MCF 10A (cell line): ENCODE measurements at places on chromosomes 7 and 10.

- H3K36me3 ChIP-seq: no peaks in the 10 kb centered on the region
- H3K4me1 ChIP-seq: peaks cover 10% of the 10 kb centered on the region
- no peak for DNase-seq
- no peak overlapping the region for H3K27ac ChIP-seq
- H3K4me3 ChIP-seq: no peak overlapping the region
Observed at GRCh38 chr10:109988212-109988596, 19.6 kb upstream of the ADD3 start.

GRCh38 chr7:112540839-112541577 is 60.2 kb downstream of the LSMEM1 start:
- no peak overlapping the region for H3K4me3 ChIP-seq
- DNase-seq: no peak
- H3K4me1 ChIP-seq: no peaks in the 10 kb centered on the region
- no peaks in the 10 kb centered on the region for H3K27me3 ChIP-seq

GRCh38 chr10:69101451-69102095 is 13.7 kb downstream of the SRGN start:
- peaks cover 10% of the 10 kb centered on the region for H3K36me3 ChIP-seq
- H3K4me1 ChIP-seq: no peaks in the 10 kb centered on the region
- H3K27ac ChIP-seq: no peak overlapping the region
- H3K4me3 ChIP-seq: no peak overlapping the region
- no peaks in the 10 kb centered on the region for H3K27me3 ChIP-seq

- no peaks in the 10 kb centered on the region for H3K4me1 ChIP-seq
- peaks cover 4% of the 10 kb centered on the region for H3K27me3 ChIP-seq
- no peak overlapping the region for H3K4me3 ChIP-seq
- peaks cover under 1% of the 10 kb centered on the region for H3K36me3 ChIP-seq
- DNase-seq: no peak
- H3K27ac ChIP-seq: no peak overlapping the region
Observed at GRCh38 chr10:16586358-16587138, 64.9 kb upstream of the C1QL3 start.

GRCh38 chr10:96470116-96470743 is 43.5 kb downstream of the TLL2 start:
- peaks cover 55% of the 10 kb centered on the region for H3K27me3 ChIP-seq
- DNase-seq: peak; percentile 66
- H3K27ac ChIP-seq: no peak overlapping the region

GRCh38 chr7:45267262-45267661 is 109.7 kb downstream of the RAMP3 start:
- H3K4me1 ChIP-seq: no peaks in the 10 kb centered on the region
- no peak overlapping the region for H3K27ac ChIP-seq
- H3K36me3 ChIP-seq: no peaks in the 10 kb centered on the region
- H3K27me3 ChIP-seq: peaks cover 74% of the 10 kb centered on the region
- peak; percentile 8 for DNase-seq

GRCh38 chr10:11712744-11713143 is 29.4 kb upstream of the ECHDC3 start:
- peaks cover 11% of the 10 kb centered on the region for H3K27me3 ChIP-seq
- DNase-seq: no peak
- no peaks in the 10 kb centered on the region for H3K36me3 ChIP-seq

DNA sequence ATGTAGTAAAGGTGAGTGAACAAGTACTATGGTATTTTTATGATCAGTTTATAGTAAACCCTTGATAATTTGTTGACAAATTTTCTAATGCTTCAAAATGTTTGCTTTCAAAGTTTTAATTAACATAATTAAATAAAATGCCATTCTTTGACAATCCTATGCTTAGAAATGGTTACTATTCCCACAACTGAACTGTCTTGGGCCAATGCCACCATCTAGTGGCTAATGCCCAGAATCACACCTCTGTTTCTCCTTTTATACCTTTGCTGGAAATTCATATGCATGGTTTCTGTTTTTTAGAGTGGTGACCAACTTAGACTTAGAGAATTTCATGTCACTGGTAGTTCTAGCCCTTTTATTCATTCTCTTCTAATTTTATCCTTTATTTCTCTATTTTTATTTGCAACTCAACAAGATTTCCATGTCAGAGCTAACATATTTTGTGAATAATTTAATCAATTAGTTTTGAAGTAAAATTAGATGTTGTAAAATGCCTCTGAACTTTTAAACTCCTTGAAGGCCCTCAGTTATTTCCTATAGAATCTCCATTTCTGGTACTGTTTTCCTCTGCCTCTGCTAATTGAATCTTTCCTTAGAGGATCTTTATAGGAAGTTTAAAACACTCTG is 31.1 kb downstream of the PCGF5 start:
- peaks cover 20% of the 10 kb centered on the region for H3K36me3 ChIP-seq
- DNase-seq: peak; percentile 80
- H3K27me3 ChIP-seq: no peaks in the 10 kb centered on the region
- H3K4me3 ChIP-seq: no peak overlapping the region

DNA sequence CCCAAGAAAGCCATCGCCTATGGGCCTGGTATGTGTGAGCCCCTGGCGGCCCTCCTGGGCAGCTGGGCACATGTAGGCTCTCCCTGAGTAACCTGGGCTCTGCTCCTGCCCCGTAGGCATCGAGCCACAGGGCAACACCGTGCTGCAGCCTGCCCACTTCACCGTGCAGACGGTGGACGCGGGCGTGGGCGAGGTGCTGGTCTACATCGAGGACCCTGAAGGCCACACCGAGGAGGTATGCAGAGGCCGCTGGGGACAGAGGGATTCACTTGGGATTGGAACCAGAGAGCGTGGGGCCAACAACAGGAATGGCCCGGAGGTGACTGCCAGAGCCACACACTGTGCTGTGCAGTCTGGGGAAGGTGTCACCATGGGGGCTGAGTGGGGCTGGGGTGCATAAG is 7.3 kb downstream of the FLNC start:
- no peaks in the 10 kb centered on the region for H3K27me3 ChIP-seq
- no peak overlapping the region for H3K4me3 ChIP-seq
- no peaks in the 10 kb centered on the region for H3K36me3 ChIP-seq
- no peak overlapping the region for H3K27ac ChIP-seq
- no peaks in the 10 kb centered on the region for H3K4me1 ChIP-seq

GRCh38 chr7:129612112-129613015 is 844 bp downstream of the NRF1 start:
- no peaks in the 10 kb centered on the region for H3K27me3 ChIP-seq
- DNase-seq: peak; percentile 36
- peaks cover 11% of the 10 kb centered on the region for H3K36me3 ChIP-seq
- H3K4me1 ChIP-seq: peaks cover 12% of the 10 kb centered on the region
- H3K4me3 ChIP-seq: peak overlapping the region; percentile 91

GRCh38 chr7:18689551-18689950 is 194.0 kb downstream of the HDAC9 start:
- no peak for DNase-seq
- H3K27ac ChIP-seq: no peak overlapping the region
- H3K4me1 ChIP-seq: peaks cover 8% of the 10 kb centered on the region

DNA sequence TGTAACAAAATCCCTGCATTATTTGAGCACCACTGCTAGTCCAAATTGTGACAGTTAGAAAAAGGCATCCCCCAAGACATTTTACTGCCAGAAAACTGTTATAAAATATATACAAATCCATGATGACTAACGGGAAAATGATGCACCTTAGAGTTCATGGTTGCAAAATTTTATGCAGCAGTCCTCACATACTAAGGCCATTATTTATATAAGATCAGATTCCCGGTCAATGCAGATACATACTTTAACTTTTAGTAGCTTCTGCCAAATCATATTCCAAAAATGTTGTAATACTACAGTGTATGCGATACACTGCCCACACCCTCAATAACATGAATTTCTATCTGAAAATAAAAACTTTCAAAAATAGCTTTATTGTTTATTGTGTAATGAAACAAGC is 239.9 kb upstream of the ZNF32 start:
- H3K27me3 ChIP-seq: no peaks in the 10 kb centered on the region
- peaks cover 6% of the 10 kb centered on the region for H3K36me3 ChIP-seq
- peak; percentile 69 for DNase-seq
- no peak overlapping the region for H3K4me3 ChIP-seq

DNA sequence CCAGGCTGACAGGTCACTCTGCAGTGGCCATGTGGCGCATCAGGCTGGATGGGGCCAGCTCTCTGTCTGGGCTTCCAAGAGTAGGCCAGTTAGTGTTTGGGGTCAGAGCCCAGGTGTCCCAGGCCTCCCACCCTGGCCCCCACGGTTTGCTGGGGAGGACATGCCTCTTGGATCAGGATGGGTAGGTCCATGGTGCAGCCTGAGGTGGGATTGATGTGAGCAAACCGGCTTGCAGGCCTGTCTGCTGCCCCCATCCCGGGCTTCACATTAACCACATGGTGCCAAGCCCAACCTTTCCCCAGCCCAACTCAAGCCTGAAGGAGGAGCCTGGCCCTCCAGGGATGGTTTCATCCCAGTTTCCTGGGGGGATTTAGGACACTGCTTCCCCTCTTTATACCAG is 39.2 kb downstream of the LDB3 start:
- peaks cover 5% of the 10 kb centered on the region for H3K36me3 ChIP-seq
- no peaks in the 10 kb centered on the region for H3K27me3 ChIP-seq
- peaks cover 5% of the 10 kb centered on the region for H3K4me1 ChIP-seq

DNA sequence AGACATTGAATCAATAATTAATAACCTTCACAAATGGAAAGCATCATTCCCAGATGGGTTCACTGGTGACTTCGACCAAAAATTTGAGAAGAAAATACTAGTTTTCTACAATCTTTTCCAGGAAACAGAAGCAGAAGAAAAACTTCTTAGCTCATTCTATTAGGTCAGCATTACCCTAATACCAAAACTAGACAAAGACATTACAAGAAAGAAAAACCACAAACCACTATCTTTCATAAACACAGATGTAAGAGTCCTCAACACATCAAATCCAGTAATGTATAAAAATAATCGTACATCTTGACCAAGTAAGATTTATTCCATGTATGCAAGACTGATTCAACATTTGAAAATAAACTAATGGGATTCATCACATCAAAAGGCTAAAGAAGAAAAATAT is 64.0 kb upstream of the CDK1 start:
- no peak for DNase-seq
- no peak overlapping the region for H3K4me3 ChIP-seq
- H3K4me1 ChIP-seq: peaks cover 6% of the 10 kb centered on the region
- no peaks in the 10 kb centered on the region for H3K27me3 ChIP-seq
- no peak overlapping the region for H3K27ac ChIP-seq

GRCh38 chr10:127265288-127265687 is 68.9 kb upstream of the INSYN2A start:
- no peaks in the 10 kb centered on the region for H3K4me1 ChIP-seq
- no peak overlapping the region for H3K27ac ChIP-seq
- H3K4me3 ChIP-seq: no peak overlapping the region
- H3K27me3 ChIP-seq: no peaks in the 10 kb centered on the region
- H3K36me3 ChIP-seq: peaks cover 20% of the 10 kb centered on the region

GRCh38 chr7:34612661-34613060 is 45.4 kb upstream of the NPSR1 start:
- H3K27me3 ChIP-seq: no peaks in the 10 kb centered on the region
- no peaks in the 10 kb centered on the region for H3K36me3 ChIP-seq
- H3K27ac ChIP-seq: no peak overlapping the region
- no peak overlapping the region for H3K4me3 ChIP-seq
- H3K4me1 ChIP-seq: peaks cover 8% of the 10 kb centered on the region
- DNase-seq: peak; percentile 12

- H3K27ac ChIP-seq: peak within 1 kb of the TSS; percentile 92
- peaks cover 10% of the 10 kb centered on the region for H3K36me3 ChIP-seq
- H3K27me3 ChIP-seq: no peaks in the 10 kb centered on the region
- no peak for DNase-seq
Observed at GRCh38 chr7:47581804-47582763, at the start of gene TNS3. TSS of gene TNS3 (minus strand) at chr7:47582111. CDS start at chr7:47439636, 142,475 bp downstream.

DNA sequence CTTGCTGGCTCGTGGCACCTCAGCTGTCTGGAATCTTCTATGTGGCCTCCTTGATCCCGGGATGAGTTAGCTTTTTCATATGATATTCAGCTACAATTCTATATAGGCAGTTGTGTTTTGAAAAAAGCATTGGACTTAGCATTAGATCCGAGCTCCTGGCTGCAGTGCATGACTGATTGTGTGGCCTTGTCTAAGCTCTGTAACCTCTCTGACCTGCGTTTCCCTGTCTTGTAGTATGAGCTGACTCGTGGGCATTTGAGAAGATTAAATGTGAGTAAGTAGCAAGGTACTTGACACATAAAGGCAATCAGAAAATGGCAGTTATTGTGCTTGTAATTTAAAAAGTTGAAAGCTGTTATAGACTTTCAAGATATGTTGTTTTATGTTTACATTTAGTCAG is 85.9 kb downstream of the CCNY start:
- peak overlapping the region; percentile 25 for H3K4me3 ChIP-seq
- no peaks in the 10 kb centered on the region for H3K27me3 ChIP-seq
- H3K4me1 ChIP-seq: peaks cover 44% of the 10 kb centered on the region

DNA sequence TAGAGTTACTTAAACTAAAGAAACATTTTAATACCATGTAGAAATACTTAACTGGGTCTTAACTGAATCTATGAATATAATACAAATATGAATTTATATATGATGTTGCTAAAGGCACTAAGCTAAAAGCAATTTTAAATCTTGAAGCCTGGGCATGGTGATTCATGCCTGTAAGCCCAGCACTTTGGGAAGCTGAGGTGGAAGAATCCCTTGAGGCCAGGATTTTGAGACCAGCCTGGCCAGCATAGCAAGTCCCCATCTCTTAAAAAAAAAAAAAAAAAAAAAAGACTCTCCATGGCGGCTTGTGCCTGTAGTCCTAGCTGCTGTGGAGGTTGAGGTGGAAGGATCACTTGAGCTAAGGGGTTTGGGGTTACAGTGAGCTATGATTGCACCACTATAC is 95.3 kb downstream of the CCSER2 start:
- peak overlapping the region; percentile 97 for H3K27ac ChIP-seq
- DNase-seq: no peak
- H3K4me1 ChIP-seq: peaks cover 17% of the 10 kb centered on the region
- H3K27me3 ChIP-seq: no peaks in the 10 kb centered on the region

- no peak overlapping the region for H3K27ac ChIP-seq
- H3K36me3 ChIP-seq: no peaks in the 10 kb centered on the region
- H3K27me3 ChIP-seq: no peaks in the 10 kb centered on the region
- H3K4me1 ChIP-seq: peaks cover 10% of the 10 kb centered on the region
- no peak overlapping the region for H3K4me3 ChIP-seq
Observed at GRCh38 chr7:38463277-38464225, 167.6 kb downstream of the AMPH start.

DNA sequence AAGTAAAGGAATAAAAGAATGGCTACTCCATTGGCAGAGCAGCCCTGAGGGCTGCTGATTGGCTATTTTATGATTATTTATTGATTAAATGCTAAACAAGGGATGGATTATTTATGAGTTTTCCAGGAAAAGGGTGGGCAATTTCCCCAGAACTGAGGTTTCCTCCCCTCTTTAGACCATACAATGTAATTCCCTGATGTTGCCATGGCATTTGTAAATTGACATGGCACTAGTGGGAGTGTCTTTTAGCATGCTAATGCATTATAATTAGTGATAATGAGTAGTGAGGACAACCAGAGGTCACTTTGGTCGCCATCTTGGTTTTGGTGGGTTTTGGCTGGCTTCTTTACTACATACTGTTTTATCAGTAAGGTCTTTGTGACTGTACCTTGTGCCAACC is 55.5 kb downstream of the BBS9 start:
- no peak overlapping the region for H3K4me3 ChIP-seq
- no peaks in the 10 kb centered on the region for H3K36me3 ChIP-seq
- H3K4me1 ChIP-seq: no peaks in the 10 kb centered on the region
- DNase-seq: no peak
- H3K27ac ChIP-seq: no peak overlapping the region
- no peaks in the 10 kb centered on the region for H3K27me3 ChIP-seq

GRCh38 chr7:139769066-139769465 is 8.7 kb downstream of the HIPK2 start:
- H3K27me3 ChIP-seq: no peaks in the 10 kb centered on the region
- DNase-seq: no peak
- no peak overlapping the region for H3K4me3 ChIP-seq
- peaks cover 57% of the 10 kb centered on the region for H3K36me3 ChIP-seq
